ENCODE measurements at places on chromosomes 1 and 21.

DNA sequence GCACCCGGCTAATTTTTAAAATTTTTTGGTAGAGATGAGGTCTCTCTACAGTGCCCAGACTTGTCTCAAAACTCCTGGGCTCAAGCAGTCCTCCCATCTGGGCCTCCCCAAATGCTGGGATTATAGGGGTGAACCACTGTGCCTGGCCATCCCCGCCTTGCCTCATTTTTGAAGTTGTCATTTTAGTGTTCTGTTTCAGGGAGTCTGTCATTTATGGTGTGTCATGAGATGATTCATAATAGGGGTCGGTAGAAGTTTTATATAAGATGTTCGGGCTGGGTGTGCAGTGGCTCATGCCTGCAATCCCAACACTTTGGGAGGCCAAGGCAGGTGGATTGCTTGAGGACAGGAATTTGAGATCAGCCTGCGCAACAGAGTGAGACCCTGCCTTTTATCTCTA, 8.5 kb downstream of the PRCC start:
- DNase-seq: no peak

- DNase-seq: no peak
Observed at GRCh38 chr1:13760921-13761320, 60.9 kb downstream of the PRDM2 start.

- no peak for DNase-seq
Observed at GRCh38 chr1:115261496-115261895, 76.6 kb downstream of the NGF start.

DNA sequence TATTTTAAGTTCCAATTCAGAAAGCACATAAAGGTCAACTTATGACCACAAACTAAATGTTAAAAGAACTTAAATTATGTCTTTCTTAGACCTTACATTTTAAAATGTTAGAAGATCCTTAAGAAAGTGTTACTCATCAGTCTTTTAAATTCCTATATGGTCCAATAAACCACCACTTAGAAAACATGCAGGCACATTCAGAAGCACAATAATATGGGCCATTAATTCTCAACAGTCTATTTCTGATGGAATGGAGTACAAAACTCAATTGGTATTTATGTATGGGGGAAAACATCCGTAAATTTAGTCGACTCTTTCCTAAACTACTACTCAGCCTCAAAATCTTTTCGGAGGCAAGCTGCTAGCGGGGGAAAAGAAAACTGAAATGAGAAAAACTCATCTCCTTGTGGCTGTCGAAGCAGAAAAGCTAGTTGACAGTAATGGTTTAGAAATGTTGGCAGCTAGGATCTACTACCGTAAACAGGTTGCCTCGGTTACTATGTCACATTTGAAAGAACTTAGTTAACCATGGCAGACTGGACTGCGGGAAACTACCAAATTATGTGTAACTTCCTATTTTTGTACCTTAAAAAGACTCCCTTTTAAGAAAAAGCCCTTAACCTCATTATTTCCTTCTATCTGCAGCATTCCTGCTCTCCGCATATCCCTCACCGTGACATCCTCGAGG, 1.0 kb downstream of the TRMT1L start:
- DNase-seq: peak; percentile 45

- peak; percentile 71 for DNase-seq
Observed at GRCh38 chr1:113930499-113931161, 1.5 kb downstream of the HIPK1 start.
